CD4-positive, alpha-beta T cell treated with Interferon gamma for 1 hour (primary cell): ENCODE measurements at places on chromosomes 12 and 14.
A peak's percentile ranks its signal among the peaks of the same experiment; 100 is the strongest.

GRCh38 chr12:112303004-112303403 lies 79.2 kb downstream of the HECTD4 start:
- peak; percentile 13 for DNase-seq

DNA sequence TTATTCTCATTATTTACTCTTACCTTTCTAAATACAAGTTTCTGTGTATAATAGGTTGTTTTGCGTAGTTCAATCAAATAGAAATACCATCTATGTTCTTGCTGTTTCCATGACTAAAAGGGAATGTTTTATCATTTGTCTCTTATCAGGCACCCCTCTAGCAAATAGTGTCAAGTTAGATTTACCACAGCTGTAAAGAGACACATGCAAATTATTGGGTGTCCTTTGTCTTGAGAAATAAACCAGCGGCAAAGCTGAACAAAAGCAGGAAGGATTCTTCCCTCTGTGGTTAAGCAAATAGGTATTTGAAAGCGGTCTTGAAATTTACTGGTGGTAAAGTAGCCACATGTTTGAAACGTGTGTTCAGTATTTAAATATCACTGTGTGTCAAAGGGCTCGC lies 405.9 kb downstream of the TMTC2 start:
- no peak for DNase-seq

- DNase-seq: no peak
These were observed 48.0 kb downstream of the PTHLH start for GRCh38 chr12:27924350-27925135.

DNA sequence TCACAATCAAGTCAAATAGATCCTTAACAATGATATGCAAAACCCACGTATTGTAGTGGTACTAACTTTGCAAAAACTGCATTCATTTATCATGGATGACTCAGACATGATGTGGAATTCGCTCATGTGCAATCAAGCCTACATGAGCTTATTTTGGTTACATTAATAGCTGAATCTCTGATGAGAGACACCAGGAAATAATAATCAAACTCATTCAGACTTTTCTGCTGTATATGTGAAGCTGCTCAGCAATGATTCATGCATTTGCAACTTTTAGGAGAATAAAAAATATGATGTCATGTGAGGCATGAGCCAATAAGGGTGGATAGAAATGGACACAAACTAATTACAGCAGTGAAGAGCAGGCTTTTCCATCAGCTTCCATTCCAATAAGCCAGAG lies 1075.8 kb upstream of the TMEM132C start:
- no peak for DNase-seq

GRCh38 chr12:4628406-4628805 lies 20.4 kb downstream of the AKAP3 start:
- no peak for DNase-seq

DNA sequence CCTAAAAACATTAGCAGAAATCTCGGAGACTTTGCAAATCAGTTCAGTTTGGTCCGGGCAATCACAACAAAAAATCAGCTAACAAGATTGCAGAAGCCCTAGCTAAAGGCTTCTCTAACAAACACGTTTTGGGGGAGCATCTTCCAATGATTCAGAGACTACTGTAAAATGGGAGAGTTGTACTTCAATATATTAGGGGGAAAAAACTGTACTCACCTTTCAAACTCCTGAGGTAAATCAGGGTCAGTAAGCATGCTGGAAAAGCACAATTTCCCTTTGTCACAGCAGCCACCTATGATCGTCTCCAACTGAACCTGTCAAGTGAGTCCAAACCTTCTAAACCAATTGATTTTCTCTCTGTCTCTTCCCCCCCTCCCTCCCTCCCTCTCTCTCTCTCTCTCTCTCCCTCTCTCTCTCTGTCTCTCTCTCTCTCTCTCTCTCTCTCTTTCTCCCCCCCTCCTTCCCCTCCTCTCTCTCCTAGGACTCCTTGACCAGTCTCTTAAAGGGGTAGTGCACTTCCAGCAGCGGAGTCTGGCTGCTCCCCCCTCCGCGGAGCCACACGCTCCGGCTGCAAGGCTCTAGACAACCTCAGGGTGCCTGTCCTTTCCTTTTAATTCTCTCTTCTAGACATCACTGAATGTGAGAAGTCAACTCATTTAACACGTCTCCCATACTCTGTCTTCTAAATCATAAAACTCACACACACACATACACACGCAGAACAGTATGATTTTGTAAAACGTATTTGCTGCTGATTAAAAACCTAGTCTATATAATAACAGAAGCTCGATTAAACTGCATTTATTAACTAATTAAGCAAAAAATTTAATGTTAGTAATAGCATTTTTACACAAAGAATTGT lies at the start of gene SOX5:
TSS of gene SOX5 (minus strand) at position 323 of the 862 bp plus-strand sequence. CDS start at position 254, 69 bp downstream.
- DNase-seq: no peak

DNA sequence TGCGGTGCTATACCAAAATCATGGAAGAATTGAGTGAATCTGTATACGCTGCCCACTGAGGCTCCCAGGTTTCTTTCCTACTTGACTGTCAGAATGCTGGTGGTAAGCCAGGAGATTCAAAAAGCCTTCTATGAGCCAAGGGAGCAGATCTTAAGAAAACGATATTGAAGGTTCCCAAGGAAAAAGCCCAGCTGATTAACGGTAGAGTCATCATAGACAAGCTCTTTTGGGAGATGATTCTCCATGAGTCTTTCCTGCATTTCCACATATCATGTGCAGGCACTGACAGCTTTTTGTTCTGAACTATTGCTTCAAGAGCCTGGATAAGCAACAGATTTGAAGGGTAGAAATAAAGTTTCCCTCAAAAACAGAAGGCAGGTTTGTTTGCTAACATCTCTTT lies 17.5 kb downstream of the SLC35F4 start:
- DNase-seq: no peak

DNA sequence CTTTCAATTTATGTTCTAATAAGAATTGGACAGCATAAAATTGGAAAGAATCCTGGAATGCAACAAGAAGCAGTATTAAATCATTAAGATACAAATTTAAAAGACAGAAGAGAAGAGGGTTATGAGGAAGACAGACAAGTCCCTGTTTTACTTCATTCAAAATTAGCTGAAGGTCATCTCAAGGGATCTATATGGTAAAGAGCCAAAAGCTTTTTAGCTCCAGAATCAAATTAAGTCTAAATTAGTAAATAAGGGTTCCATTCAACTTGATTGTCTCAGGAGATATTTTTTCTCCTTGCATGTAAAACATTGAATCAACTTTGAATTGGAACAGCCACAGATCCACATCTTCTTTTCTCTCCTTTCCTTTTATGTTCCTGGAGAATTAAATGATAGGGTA lies 7.6 kb downstream of the CCDC196 start:
- no peak for DNase-seq

GRCh38 chr14:57417228-57417627 lies 26.8 kb downstream of the NAA30 start:
- DNase-seq: no peak

DNA sequence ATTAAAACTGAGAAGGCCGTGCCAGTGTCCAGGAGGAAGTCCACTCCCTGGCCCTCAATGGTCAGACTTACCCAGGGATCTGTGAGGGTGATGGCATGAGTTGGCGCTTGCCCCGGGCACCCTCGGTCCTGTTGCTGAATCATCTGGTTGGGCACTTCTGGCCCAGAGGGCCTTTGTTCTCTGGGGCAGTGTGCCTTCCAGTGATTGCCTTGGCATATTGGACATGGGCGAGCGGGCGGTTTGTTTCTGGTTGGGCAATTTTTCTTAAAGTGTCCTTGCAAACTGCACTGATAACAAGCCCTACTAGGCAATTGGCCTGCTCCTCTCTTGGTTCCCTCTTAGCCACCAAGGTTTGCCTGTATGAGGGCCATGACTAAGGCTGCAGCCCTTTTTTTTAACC lies 69.5 kb upstream of the ZDHHC17 start:
- no peak for DNase-seq

- DNase-seq: no peak
These were observed 731.9 kb upstream of the FBXO33 start for GRCh38 chr14:40164083-40164482.

- no peak for DNase-seq
These were observed 5.7 kb downstream of the AHNAK2 start for GRCh38 chr14:104972301-104973134.

DNA sequence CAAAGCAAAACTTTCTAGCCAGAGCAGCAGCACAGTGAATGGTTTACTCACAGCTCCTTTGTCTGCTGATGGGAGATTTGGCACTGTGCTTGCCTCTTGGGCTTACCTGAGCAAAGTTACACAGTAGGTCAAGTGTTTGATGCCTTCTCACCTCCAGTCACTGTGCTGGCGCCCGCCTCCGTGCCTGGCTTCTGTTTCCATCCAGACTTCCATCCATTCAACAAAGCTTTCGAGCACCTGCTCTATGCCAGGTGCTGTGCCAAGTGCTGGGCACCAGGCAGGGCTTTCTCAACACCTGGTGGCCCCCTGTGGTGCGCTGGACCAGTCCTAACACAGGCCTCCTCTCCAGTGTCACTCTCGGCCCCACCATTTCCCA lies 199.2 kb upstream of the EEA1 start:
- DNase-seq: no peak

DNA sequence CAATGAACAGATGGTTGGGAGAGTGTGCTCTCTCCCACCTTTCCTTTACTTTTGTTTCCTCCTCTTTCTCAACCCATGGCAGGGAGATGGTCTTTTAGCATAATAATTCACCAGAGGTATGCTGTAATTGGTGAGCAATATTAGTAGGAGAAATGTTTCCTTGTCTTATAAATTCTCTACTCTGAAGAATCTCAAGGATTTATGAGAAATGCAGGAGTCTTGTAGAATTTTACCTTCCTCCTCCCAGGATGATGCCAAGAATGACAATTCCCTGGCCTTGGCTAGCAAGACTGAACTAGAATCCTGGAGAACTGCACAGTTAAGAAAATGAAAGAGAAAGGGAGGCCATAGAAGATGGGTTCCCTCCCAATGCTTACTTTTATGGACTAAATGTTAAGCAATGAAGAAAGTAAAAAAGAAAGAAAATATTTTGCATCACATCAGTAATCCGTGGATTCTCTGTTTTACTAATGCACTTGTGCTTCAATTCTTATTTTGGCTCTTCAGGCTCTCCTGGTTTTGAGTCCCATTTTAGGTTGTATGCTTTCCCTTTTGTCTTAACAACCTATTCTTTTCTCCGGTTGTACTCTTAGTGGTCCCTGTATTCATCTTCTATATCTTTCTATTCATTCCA lies 192.9 kb upstream of the GARIN6 start:
- no peak for DNase-seq

DNA sequence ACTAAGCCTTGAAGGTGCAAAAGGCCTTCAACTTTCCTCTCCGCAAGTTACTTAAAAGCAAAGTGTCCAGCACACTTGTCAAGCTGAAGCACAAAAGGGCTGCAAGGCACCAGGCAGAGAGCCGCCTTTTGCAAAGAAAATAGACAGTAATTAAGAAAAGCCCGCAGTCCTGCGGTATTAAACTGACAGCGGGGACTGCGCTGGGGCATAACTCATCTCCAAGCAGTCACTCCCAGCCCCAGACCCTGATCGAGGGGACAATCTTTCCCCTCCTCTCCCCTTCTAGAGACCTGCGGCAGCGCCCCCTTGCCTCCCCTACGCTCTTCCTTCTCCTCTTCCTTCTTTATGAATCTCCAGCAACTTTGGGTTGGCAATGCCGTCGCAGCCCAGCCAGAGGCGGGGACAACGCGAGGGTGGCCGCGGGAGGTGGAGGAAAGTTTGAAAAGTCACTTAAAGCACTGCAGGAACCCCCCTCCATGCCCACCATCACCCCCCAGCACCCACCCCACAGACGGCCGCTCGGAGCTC lies 200.9 kb upstream of the CAND1 start:
- DNase-seq: no peak

DNA sequence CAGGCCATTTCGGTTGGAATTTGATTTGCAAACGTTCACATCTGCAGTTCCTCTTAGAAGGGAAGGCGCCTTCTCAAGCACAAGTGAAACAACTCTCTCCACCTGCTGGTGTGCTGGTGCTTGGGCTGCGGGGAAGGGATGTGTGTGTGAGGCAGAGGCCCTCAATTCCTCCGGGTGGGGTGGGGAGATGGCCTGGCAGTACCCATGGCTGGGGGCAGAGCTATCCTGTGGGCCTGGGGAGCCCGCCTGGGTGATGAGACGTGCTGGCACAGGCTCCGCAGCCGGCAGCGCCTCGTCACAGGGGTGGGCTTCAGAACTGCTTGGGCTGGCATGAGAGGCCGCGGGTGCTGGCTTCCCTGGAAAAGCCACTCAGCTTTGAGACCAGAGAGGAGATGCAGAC lies 28.9 kb upstream of the TDRD9 start:
- no peak for DNase-seq

GRCh38 chr14:101018561-101019290 lies 115.2 kb upstream of the RTL1 start:
- no peak for DNase-seq

DNA sequence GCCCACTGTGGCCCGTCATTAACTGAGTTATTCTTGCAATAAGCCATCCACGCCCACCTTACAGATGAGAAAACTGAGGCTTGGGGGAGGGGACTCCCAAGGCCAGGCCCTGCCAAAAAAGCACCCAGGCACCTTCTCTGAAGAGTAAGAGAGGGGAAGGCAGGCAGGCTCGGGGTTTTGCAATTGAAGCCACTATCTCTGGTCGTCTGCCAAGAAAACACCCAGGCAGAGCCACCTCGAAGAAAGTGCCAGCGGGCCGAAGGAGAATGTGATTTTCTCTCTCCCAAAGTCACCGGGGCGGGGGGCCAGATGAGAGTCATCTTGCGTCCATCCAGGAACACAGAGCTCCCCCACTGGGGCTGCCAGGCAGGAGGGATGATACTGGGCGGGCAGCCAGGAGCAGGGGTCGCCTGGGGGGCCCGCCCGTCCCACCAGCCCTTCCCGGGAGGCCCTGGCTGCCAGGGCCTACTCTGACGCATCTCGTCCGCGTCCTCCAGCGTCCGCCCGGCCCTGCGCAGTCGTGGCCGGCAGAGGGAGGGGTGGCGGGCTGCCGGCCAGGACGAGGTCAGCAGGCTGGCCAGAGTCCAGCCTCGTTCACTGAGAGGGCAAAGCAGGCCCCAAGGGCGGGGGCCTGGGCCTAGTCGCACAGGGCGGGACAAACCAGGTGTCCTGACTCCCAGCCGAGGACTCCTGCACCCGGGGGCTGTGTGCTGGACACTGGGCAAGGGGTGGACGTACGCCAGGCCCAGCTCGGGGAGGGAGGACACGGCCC lies 74.3 kb downstream of the RFLNA start:
- no peak for DNase-seq

DNA sequence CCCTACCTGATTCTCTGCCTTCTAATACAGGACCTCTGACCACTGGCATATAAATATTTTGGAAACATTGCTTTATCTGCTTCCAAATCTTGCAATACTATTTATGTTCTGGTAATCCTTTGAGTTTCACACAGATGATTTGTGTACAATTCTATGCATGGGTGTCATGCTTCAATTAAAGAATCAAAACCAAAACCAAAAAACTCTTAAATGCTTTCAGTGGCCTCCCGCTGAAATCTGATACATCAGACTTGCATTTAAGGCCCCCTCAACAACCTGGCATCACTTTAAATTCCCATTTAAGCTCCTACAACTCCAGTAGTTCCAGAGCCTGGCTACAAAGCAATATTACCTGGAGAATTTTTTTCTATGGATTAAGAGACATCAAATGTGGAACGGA lies 221.7 kb upstream of the NAV3 start:
- DNase-seq: no peak

DNA sequence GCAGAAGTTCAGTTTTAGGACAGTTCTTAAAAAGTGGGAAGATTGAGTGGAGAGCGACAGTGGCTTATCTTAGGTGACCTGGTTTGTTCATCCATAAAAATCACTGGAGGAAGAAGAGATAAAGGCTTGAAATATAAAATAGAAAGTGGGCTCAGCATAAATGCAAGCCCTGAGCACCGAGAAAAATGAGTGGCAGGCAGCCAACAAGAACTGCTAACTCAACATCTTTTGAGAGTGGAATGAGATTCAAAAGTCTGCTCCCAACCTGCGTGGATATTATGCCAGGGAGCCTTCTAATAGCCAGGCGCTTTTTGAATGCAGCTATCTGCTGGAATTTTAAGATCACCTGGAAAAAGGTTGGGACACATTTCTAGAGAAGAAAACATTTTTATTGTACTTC lies 666.5 kb downstream of the FLRT2 start:
- no peak for DNase-seq
